ENCODE measurements at places on chromosomes 13 and 19. TPM values are rescaled to one million over a fixed set of nuclear protein-coding genes. Genes with fewer than 3 reads are reported as not detected.
A peak's percentile ranks its signal among the peaks of the same experiment; 100 is the strongest.

- DNase-seq = no peak
Observed at GRCh38 chr13:50846861-50847475, 3.5 kb upstream of the DLEU7 start.

DNA sequence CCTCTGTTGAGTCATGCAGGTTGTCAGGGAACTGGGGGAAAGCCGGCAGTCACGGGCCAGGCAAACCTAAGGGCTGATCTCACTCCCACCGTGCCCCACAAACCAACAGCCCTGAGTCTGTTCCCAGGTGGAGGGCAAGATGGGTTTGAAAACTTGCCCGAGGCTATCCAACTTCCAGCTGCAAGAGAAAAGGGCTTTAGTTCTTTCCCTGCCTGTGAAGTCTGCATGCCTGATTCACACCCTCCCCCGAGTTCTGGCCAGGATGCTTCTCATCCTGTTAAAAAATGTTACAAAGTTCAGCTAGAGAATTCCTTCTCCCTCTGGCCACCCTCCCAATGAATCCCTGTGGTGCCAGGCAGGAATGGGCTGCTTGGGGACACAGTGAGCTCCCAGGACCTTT lies 33.1 kb downstream of the MYO16 start:
- DNase-seq = no peak

SYCN gene
- total RNA-seq = not detected

GET3 gene
- total RNA-seq = 88.5 TPM

CCDC169 gene
- 1.4 TPM for total RNA-seq

OR7G1 gene
- total RNA-seq = not detected

DNA sequence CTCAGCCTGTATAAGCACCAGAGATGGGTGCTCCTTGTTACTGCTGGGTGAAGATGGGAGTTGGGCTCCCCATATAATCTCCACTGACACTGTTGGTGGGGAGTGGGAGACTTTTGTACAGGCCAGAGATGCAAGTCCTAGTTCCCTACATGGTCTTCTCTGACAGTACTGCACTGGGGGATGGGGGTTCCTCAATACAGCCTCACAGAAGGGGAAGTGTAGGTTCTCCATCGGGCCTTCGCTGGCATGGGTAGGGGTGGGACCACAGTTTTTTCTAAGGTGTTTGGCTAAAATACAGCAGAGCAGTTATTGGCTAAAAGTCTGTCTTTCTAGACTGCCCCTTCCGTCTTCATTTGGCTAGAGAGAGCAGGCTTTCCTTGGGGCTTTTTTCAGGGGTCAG lies 167.2 kb upstream of the SERP2 start:
- DNase-seq = no peak

OVOL3 gene
- not detected for total RNA-seq

SH2D3A gene
- not detected for total RNA-seq

DNA sequence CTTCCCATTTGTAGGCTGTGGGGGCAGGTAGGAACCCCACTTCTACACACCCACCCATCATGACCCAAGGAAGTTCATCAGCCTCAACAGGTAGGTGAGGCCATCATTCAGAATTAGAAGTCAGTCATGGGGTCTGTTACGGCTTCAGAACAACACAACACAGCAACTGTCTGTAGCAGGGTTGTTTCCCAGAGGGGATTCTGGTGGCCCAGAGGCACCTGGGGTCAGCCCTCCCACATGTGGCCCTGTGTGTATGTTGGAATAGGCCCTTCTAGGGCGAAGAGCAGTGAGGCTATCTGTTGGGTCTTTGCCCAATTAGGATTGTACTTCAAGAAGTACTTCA lies 3.4 kb downstream of the IGFLR1 start:
- no peak for DNase-seq

GRCh38 chr19:41018736-41019290 lies 27.7 kb downstream of the CYP2B6 start:
- DNase-seq = no peak

SWSAP1 gene
- 0.38 TPM for total RNA-seq

- no peak for DNase-seq
Observed at GRCh38 chr13:43042410-43042921, 19.1 kb downstream of the DNAJC15 start.

DNA sequence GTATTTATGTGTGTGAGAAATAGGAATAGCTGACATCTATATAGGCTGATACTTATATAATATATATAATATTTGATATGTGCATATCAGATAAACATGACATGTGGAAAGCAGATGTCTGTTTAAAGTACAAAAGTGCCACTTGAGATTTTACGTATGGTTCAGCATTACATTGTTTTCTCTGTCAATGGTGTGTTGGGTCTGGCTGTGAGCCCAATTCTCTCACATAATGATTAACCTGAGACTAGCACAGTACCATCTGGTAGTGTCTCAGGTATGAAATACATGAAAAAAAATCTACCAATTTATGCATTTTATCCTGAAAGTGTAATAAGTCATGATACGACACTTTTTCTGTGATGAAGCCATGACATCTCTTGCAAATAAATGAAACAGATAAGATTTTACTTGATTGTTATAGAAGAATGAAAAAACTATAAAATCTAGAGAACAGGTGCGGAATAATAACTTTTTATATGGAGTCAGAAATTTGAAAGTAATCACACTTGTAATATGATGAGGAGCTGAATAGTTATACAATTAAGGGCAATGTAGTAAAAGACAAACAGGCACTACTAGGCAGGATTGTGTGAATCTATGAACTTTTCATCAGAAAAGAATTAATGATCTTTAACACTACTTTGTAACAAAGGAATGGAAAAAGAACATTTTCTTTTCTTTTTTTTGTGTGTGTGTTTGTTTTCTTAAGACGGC lies 1405.0 kb downstream of the OLFM4 start:
- no peak for DNase-seq

GIPC3 gene
- total RNA-seq = 9.2 TPM

- DNase-seq = no peak
Observed at GRCh38 chr13:50810468-50810867, 33.0 kb downstream of the DLEU7 start.

DNA sequence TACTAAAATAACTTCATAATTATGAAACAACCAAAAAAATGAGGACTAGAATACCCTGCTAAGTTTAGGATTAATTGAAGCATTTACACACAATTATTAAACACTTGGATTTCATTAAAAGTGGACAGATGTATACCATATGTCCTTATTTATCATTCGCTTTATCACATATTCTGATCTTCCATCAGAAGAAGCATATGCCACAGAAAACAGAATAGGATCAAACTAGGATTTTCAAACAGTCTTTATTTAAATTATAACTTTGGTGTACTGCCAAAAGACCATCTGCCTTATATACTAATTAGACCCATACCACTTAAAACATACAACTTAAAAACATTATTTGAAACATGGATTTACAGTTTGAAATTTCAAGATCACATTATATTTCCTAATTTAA lies 727.1 kb upstream of the KLHL1 start:
- DNase-seq = no peak

DNA sequence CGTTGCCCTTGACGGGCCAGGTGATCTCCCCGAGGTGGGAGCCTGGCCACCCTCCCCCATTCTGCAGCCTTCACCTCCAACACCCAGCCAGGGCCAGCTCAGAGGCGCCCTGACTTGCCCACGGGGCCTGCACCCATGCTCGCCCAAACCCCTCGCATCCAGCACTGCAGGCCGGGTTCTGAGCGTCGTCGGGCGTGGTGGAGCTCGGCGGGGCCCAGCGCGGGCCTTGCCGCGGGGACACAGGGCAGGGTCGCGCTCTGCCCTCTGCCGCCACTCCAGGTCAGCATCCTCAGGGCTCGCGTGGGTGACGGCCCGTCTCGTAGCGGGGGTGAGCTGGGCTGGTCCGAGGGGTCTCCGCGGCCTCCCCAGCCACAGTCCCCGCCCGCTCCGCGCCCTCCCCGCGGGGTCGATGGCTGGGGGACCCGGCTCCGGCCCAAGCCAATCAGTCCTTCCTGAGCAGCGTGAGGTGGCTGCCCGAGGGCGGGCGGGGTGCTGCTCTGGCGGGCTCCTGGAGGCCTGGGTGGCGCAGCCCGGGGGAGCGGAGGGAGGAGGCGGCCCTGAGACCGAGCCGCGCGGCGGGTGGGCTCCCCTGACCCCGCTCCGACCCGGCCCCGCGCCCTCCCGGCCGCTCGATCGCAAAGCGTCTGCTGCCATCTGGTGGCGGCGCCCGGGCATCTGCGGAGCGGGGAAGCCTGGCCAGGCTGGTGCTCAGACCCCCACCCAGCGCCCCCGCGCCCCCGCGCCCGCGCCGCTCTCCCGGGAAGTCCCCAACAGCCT lies 61.4 kb downstream of the CCNE1 start:
- peak; percentile 49 for DNase-seq

GRCh38 chr13:48938308-48938943 lies 37.3 kb upstream of the FNDC3A start:
- DNase-seq = no peak

SIGLEC5 gene
- total RNA-seq = not detected

DNA sequence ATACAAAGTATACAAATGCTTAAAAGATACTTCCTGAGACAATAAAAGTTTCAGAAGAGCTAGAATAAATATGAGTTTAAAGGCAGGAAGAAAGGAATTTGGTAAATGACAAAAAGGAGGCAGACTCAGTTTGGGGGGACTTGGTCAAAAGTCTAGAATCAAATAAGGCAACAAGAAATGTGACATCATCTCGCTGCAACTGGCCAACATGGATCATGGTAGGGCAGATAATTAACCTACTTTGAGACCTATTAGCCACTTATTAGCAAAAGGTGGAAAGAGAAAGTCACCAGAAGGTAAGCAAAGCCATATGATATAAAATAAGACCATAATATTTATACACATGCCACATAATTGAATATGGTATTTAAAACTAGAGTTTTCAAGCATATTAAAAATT lies 5.3 kb downstream of the USP12 start:
- DNase-seq = no peak

- no peak for DNase-seq
Observed at GRCh38 chr13:47484548-47484947, 516.5 kb downstream of the SUCLA2 start.

TEX26 gene
- total RNA-seq = not detected

- no peak for DNase-seq
Observed at GRCh38 chr19:39679056-39679790, 23.5 kb downstream of the LGALS16 start.

LRRC63 gene
- total RNA-seq = not detected

- no peak for DNase-seq
Observed at GRCh38 chr19:15587663-15588062, 27.4 kb upstream of the CYP4F8 start.

ADGRE1 gene
- 0.16 TPM for total RNA-seq

DNA sequence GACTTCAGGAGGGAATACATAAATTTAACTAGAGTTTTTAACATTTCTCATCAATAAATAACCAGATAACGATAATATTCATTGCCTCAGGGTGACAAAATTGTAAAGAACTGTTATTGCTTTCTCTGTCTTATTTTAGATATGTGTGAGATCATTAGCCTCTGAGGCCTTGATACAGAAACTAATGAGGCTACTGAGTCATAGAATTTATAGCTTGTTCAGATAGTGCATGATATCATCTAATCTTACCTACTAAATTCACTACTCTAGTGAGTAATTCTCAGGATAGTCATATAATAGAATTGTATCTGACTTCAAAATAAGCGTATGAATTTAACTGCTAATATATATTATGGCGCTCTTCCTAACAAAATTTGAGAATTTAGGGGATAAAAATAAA lies 360.8 kb upstream of the KLHL1 start:
- no peak for DNase-seq

GRCh38 chr13:27349458-27349857 lies 75.0 kb upstream of the GTF3A start:
- no peak for DNase-seq

DNA sequence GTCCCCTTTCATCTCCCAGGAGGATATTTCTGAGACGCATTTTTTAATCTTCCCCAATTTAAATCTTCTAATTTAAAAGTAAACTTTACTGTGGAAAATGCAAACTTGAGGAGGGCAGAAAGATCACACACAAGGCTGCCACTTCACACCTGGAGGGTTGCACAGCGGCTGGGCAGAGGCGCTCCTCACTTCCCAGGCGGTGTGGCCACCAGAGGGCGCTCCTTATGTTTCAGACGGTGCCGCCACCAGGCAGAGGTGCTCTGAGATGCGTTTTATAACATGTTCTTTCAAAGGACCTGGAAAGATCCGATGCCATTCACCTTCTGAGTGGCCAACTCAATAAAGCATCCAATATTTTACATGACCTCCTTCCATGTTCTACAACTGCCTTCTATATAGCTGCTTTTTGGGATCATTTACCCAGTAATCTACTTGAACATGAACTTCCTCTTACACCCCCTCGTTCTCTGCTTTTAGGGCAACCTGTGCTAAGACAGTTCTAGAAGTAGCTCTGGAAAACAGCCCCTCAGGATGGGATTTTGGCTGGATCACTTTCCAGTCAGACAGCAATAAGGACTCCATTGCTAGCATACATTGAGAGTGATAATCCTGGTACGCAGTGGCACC lies 14.8 kb upstream of the MTUS2 start:
- DNase-seq = no peak

ZNF729 gene
- not detected for total RNA-seq
